NT2/D1 (cell line): ENCODE measurements at places on chromosomes 2 and 18.

- DNase-seq: no peak
Measured at GRCh38 chr2:28395334-28396061, 2.8 kb downstream of the FOSL2 start.

DNA sequence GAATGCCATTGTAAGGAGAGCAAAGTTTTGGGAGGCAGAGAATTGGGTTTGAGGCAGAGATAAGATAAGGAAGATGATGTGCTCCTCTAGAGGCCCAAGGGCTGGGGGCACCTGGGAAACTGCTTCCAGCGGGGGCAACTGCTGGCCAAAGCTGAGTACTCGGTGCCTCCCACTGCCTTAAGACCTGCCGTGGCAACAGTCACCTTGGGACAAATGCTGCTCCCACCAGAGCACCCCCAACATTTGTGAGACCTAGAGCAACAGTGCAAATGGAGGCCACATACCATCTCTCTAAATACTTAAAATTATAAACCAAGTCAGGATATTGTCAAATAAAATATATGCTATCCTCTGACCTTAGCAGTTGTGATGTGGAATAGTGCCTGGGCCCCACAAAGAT, 127.1 kb downstream of the CAPN13 start:
- no peak for DNase-seq

DNA sequence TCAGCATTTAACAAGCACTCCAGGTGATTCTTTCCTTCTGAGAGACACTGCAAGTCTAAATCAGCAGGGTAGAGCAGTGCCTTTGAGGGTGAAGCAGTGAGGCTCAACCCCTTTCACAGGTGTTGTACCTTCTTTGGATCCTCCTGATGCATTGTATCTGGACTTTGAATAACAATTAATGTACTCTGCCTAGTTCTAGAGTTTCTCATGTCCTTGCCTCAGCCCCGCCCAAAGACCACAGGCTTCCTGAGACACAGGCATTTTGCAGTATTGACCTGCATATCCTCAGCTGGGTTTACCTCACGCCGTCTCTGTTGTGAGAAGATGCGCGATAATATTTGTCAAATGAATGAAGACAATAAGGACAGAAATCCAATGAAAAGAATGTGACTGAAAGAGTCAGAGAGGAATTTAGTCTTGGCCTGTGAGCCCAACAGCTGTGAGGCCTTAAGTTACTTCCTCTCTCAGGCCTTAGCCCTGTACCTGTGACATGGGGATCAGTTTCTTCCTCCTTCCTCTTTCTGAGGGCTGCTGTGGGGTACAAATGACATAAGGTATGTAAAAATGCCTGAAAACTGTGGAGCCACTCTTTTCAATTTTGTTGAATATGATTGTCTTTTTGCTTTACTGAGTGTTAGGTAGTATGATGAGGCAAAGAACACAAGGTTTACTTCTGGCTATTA, 43.7 kb downstream of the WIPF1 start:
- DNase-seq: no peak

DNA sequence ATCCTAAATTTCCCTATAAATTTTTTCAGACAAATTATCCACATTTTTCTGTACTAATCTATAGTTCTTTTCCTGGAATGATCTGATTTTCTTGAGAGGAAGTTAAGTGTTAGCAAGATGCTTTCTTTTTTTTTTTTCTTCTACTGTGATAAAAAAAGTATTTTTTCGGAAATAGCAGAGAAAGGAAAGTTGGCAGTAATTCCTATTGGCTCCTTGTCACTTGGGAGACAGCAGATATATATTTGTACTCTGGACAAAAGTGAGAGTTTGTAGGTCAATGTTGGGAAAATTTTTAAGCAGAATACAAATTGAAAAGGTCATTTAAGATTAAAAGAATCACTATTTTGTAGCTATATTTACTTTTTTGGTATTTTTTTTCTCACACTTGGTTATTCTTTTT, 635.7 kb upstream of the NRXN1 start:
- DNase-seq: no peak

DNA sequence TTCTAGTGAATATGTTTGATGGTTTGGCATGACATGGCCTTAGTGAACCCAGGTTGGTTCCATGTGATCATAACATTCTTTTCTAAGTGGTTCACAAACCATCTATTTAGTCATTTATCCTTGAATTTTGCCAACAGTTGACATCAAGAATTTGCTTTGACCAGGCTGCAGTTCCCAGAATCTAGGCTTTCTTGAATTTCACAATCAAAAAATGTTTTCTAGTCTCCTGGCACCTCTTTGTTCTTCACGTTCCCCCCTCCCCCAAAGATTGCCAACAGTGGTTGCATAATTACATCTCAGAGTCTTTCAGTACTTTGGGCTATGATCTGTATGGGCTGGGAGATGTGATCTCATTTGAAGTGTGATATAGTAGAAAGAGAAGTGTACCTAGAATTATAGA, 124.0 kb downstream of the GATA6 start:
- DNase-seq: no peak
